ENCODE measurements at places on chromosomes 5 and 9. TPM values are rescaled to one million over a fixed set of nuclear protein-coding genes. Genes with fewer than 3 reads are reported as not detected.
A peak's percentile ranks its signal among the peaks of the same experiment; 100 is the strongest.

DNA sequence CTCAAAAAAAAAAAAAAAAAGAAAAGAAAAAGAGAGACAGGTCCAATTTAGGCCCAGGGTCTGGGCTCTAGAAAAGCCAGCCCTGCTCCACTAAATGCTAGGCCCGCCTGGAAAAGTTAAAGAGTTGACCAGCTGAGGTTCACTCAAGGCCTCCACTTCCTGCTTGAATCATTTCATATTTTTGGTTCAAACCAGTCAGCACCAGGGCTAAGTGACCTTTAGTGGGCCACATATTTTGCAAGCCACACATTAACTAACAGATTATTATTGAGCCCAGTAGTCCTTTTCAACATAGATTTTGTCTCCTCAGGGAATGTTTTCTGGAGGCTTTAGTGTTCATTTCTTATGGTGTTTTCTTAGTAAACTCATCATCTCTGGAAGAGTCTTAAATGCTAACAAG is 156.6 kb downstream of the TLR4 start:
- H3K36me3 ChIP-seq: no peaks in the 10 kb centered on the region
- no peaks in the 10 kb centered on the region for H3K4me1 ChIP-seq
- H3K27me3 ChIP-seq: no peaks in the 10 kb centered on the region
- no peak overlapping the region for H3K27ac ChIP-seq

DNA sequence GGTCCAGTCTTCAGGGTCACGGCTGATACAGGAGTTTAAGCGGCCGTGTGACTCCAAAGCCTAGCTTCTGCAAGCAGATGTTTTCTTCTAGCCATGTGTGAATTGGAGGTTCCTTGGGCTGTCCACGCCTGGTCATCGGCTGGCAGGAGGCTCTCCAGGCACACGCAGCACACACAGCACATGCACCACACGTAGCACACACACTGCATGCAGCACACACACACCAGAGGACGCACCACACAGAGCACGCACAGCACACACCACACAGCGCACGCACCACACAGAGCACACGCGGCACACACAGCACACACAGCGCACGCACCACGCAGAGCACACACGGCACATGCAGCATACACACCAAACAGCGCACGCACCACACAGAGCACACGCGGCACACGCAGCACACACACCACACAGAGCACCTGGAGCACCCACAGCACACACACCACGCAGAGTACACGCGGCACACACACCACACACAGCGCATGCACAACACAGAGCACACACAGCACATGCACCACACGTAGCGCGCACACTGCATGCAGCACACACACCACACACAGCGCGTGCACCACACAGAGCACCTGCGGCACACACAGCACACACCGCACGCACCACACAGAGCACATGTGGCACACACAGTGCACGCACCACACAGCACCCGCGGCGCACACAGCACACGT is 234.3 kb downstream of the FANCC start:
- peaks cover 91% of the 10 kb centered on the region for H3K4me1 ChIP-seq
- no peak for DNase-seq
- peaks cover 63% of the 10 kb centered on the region for H3K36me3 ChIP-seq
- no peaks in the 10 kb centered on the region for H3K27me3 ChIP-seq
- no peak overlapping the region for H3K4me3 ChIP-seq

DNA sequence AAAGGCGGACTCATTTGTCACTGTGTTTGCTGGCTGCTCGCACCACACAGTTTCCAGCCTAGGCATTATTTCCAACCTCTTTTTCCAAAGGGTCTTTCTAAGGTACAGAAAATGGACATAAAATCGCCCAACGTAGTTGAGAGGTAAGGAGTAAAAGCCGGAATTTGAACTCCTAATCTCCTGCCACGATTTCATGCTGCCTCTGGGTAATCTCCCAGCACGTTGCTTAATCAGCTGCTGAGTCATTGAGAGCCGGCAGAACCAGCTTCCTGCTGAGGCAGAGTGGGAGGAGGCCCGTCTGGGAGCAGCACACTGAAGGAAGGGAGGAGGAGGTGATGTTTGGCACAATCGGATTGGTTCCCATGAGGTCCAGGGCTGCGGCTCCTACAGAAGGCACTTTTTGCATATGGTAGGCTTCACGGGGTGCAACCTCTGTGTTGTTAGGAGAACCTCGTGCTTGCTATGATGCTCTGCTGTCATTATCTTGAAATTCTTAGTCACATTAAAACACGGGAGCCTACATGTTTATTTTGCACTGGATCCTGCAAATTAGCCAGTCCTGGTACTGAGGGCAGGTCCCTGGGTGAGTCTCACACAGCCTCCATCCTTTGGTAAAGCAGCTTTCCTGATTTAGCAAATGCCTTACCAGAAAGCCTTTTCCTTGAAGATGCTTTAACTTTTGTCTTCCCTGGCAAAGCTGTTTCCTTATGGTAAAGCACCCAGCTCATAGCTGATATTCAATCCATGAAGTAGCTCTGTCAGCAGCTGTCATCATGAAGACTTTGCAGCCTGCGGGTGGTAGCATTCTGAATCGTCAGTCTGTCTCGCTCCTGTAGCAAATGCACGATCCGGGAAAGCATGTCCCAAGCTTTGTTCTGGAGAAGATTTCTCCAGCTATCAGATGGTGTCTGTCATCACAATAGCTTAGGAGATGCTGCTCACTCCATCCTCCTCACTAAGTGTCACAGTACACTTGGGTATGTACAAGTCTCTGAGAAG is 191.6 kb upstream of the MSX2 start:
- no peaks in the 10 kb centered on the region for H3K36me3 ChIP-seq
- H3K4me1 ChIP-seq: no peaks in the 10 kb centered on the region
- H3K27ac ChIP-seq: peak overlapping the region; percentile 9
- no peak for DNase-seq
- no peak overlapping the region for H3K4me3 ChIP-seq
- no peaks in the 10 kb centered on the region for H3K27me3 ChIP-seq

C5orf58 gene
- total RNA-seq: not detected

- H3K36me3 ChIP-seq: no peaks in the 10 kb centered on the region
- no peaks in the 10 kb centered on the region for H3K27me3 ChIP-seq
- H3K4me3 ChIP-seq: no peak overlapping the region
- H3K4me1 ChIP-seq: peaks cover 78% of the 10 kb centered on the region
- no peak for DNase-seq
Measured at GRCh38 chr9:130199605-130200004, 27.4 kb downstream of the NCS1 start.

DNA sequence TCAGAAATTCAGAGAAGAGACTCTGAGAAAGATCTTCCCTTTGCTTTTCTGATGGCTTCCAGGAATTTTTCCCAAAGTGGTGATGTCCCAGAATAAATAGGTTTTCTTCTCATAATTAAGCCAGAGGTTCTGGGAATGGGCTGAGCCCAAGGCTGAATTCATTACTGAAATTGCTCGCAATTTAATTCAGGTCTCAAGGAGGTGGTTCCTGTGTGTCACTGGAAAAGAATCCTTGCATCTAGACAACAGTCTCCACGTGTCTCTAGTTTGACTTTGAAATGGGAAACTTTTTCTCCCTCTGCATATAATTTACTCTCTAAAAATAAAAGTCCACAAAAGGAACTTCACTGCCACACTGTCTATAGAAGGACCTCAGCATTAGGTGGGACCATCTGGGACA is 27.8 kb upstream of the STX17 start:
- no peak for DNase-seq
- no peaks in the 10 kb centered on the region for H3K27me3 ChIP-seq
- H3K4me1 ChIP-seq: no peaks in the 10 kb centered on the region
- no peaks in the 10 kb centered on the region for H3K36me3 ChIP-seq

PTGES gene
- 4.2 TPM for total RNA-seq

RNF145 gene
- total RNA-seq: 60.2 TPM

DNA sequence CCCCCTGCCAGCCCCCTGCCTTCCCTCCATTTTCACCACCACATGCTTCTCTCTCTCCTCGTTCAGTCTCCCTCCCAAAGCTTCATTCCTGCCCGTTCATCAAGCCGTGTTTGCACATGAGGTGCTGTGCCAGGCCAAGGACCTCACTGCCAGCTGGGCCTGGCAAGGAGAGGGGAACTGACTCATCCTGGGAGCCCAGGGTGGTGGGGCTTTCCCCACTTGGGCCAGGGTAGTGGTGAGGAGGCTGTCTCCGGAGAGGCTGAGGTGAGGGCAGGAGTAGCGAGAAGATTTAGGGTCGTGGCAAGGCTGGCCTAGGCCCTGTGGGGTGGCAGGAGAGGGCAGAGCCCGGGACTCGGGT is 30.4 kb upstream of the NOTCH1 start:
- H3K4me1 ChIP-seq: peaks cover 42% of the 10 kb centered on the region
- H3K4me3 ChIP-seq: no peak overlapping the region
- H3K36me3 ChIP-seq: no peaks in the 10 kb centered on the region

GRCh38 chr9:61667559-61668121 is 477.8 kb downstream of the SPATA31A7 start:
- H3K4me3 ChIP-seq: no peak overlapping the region
- no peak overlapping the region for H3K27ac ChIP-seq
- no peaks in the 10 kb centered on the region for H3K4me1 ChIP-seq
- DNase-seq: peak; percentile 81
- no peaks in the 10 kb centered on the region for H3K36me3 ChIP-seq

DNA sequence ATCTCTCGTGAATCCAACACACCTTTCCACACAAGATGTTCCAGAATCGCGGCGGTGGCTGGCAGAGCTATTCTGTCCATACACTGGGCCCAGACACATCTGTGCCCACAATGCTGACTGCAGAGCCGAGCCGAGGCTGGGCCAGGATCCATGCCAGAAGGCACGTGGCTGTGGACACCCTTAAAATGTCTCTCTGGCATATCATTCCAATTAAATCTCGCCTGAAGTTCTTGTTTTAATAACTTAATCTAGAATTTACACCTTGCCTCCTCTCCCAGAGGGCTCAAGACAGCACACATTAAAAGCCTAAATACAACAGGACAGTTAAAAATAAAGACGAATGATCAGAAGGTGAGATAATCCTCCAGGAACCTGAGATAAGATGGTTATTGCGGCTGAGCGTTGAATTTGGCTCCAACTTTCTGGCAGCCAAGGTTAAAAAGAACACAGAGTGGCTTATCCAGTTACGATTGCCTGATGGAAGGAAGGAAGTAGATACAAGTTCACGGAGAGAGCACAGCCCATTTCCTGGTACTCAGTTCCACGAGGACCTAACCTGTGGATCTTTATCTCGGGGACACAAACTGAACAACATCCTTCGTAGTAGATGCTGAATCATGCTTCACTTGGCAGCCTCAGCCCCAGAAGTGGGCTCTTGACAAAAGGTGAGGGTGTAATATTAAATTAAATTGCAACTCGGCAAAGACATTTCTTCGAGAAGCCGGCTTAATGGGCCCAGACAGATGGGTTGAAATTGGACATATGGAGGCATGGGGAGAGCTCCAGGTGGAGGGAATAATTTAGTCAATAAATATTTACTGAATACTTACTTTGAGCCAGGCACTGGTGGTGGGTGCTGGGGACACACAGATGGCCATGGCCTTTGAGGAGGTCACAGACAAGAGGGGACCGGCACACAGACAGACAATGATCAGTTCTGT is 86.0 kb upstream of the TBC1D2 start:
- no peaks in the 10 kb centered on the region for H3K4me1 ChIP-seq
- no peaks in the 10 kb centered on the region for H3K36me3 ChIP-seq

PIP5KL1 gene
- total RNA-seq: 1.3 TPM

DNA sequence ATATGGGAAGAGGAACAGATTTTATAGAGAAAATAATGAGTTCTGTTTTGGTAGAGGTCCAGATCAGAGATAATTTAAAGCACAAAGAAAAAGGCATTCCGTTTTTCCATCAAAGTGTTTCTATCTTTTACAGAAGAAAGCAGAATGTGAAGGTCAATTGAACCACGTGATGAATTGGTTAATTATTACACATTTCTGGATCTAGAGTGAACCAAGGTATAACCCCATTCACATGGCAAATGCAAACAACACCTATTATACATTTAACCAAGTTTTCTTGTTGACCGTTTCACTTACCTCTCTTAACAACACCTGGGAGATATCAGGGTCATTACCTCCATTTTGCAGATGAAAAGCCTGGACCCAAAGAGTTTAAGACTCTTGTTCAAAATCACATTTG is 34.9 kb upstream of the ZNF462 start:
- H3K27me3 ChIP-seq: no peaks in the 10 kb centered on the region
- H3K4me1 ChIP-seq: peaks cover 13% of the 10 kb centered on the region
- H3K36me3 ChIP-seq: no peaks in the 10 kb centered on the region
- no peak overlapping the region for H3K4me3 ChIP-seq
- H3K27ac ChIP-seq: no peak overlapping the region
- no peak for DNase-seq

- DNase-seq: no peak
- H3K4me1 ChIP-seq: peaks cover 19% of the 10 kb centered on the region
- H3K27ac ChIP-seq: no peak overlapping the region
- H3K27me3 ChIP-seq: no peaks in the 10 kb centered on the region
Measured at GRCh38 chr9:90854637-90855175, 53.1 kb downstream of the SYK start.

DNA sequence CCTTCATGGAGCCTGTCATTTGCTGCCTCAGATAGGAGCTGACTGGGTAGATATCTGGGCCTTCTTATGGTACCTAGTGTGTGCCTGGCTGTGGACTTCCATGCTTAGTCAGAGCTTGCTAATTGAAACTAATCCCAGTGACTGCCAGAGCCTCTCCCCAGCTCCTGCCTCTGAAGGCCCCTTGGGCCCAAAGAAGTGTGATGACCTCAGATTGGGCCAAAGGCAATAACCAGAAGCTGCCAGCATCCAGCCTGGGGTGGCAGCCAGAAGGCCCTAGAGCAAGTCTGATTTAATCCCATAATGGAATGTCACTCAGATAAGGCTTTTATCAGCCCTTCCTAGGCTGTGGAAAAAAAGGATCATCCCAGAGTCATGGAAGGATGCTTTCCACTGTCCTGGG is 17.1 kb upstream of the CDC23 start:
- H3K27me3 ChIP-seq: no peaks in the 10 kb centered on the region
- peaks cover 8% of the 10 kb centered on the region for H3K4me1 ChIP-seq
- H3K27ac ChIP-seq: no peak overlapping the region
- no peaks in the 10 kb centered on the region for H3K36me3 ChIP-seq
- H3K4me3 ChIP-seq: no peak overlapping the region

DNA sequence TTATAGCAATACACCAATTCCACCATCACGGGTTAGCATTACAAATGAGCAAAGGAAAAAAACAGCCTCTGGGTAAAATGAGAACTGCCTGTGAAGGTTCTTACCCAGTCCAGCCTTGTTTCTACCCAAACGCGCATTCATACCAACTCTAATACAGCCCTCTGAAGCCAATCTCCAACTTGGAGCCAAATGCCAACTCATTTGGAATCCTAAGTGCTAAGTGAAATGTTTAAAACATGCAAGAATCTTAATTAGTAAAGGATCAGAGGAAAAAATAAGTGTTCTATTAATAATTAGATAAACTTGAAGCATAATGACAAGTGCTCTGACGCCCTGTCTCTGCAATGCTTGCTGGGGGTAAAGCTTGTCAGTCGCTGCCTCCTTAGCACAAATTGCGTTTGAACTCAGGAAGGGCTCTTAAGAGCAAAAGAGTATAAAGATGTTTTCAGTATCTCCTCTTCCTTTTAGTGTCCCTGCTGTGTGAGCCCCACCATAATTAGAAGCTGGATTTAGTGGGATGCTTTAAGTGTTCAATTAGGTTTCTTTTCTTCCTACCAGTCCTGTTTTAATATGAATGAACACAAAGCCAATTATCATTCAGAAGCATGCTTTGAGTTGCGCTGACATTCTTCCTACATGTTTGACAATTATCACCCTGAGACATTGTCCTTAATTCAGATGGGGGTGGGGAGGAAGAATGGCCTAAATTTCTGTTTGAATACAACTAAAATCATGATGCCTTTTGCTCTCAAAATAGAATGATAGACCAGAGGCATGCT is 537.6 kb downstream of the DTWD2 start:
- no peak overlapping the region for H3K27ac ChIP-seq
- no peak for DNase-seq
- H3K4me3 ChIP-seq: no peak overlapping the region
- no peaks in the 10 kb centered on the region for H3K27me3 ChIP-seq

Data from esophagus muscularis mucosa (tissue), 4 donors.